Activated naive CD8-positive, alpha-beta T cell treated with anti-CD3 and anti-CD28 coated beads for 36 hours (primary cell): ENCODE measurements at places on chromosomes 12 and 14.

GRCh38 chr14:61475316-61475715, 153.9 kb downstream of the PRKCH start:
- no peak for DNase-seq

- DNase-seq, result no peak
These were observed 952 bp downstream of the DRAM1 start for GRCh38 chr12:101878243-101878821.

DNA sequence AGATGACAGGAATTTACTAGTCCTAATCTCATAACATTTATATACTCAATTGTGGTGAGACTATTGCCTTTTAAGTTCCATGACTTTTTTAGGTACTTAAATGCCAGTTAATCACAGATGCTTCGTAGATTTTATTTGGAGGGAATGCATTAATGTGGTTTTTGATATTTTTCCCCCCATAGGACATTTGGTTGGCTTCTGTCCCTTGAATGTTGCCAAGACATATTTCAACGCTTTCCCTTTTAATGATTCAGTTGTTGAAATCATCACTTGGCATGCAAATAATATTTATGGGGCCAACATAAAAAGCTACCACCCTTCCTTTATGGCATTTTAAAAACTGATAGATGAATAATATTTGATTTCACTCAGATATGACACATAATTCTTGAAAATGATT, 172.1 kb downstream of the ACSS3 start:
- no peak for DNase-seq

DNA sequence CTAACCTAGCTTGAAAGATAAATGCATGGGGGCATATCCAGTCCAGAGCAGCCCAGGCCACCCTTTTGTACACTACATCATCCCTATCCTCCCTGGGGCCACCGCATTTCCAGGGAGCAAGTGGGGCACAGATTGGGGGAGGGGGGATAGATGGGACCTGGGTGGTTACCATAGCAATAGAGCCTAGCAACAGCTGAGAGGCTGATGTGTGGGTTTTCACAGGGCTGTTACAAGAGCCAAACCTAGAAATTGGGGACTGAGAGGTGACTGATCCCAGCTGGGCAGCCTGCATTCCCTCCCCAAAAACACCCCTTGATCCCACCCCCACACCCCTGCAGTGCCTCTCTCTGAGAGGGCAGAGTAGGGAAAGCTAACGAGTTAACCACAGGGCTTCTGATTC, 3.7 kb upstream of the ZNF384 start:
- DNase-seq, result no peak
